ENCODE measurements at places on chromosomes 1 and 21.

DNA sequence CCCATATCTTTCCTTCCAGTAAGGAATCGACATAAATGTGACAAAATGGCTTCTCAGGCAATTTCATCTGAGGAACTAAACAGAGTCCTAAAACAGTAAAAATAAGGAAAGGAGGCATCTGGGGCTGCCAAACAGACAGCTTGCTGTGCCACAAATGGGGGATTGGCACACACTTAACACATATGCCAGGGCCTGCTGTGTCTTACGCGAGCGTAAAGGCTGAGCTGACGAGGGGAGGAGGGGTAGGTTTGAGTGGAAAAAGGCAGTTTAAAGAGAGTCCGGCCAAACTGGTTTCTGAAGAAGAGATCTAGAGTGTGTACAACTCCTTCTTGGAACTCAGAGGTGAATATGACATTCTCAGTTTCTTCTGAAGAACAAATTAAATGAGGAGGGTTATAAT, 244.1 kb upstream of the MAP1LC3C start:
- no peak for DNase-seq

- no peak for DNase-seq
These were observed 25.4 kb downstream of the FMN2 start for GRCh38 chr1:240116831-240117769.

DNA sequence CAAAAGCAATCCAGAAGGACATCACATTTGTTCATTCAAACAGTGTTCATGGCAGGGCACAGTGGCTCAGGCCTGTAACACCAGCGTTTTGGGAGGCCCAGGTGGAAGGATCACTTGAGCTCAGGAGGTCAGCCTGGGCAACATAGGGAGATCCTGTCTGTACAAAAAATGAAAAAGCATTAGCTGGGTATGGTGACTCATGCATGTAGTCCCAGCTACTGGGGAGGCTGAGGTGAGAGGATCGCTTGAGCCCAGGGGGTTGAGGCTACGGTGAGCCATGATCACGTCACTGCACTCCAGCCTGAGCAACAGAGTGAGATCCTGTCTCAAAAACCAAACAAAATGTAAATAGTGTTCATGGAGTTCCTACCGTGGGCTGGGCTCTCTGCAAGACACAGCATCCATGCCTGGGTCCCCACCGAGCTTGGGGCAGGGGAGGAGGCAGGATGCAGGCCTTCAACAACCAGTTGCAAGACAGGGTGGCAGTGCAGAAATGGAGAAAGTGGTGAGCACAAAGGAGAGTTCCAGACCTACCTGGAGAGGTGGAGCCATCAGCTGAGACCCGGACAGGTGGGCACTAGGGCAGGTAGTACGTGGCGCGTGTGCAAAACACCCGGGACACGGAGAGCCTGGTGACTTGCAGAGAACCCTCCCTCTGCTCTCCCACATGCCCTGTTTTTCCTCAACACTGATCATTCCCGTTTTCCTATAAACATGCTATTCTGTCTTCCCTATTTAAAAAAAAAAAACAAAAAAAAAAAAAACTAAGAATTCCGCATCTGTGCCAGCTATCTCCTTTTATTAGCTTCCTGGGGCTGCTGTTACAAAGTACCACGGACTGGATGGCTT, 138.9 kb downstream of the TOMM20 start:
- DNase-seq = no peak

- DNase-seq = no peak
These were observed 23.2 kb upstream of the LRRC52 start for GRCh38 chr1:165520646-165521045.

DNA sequence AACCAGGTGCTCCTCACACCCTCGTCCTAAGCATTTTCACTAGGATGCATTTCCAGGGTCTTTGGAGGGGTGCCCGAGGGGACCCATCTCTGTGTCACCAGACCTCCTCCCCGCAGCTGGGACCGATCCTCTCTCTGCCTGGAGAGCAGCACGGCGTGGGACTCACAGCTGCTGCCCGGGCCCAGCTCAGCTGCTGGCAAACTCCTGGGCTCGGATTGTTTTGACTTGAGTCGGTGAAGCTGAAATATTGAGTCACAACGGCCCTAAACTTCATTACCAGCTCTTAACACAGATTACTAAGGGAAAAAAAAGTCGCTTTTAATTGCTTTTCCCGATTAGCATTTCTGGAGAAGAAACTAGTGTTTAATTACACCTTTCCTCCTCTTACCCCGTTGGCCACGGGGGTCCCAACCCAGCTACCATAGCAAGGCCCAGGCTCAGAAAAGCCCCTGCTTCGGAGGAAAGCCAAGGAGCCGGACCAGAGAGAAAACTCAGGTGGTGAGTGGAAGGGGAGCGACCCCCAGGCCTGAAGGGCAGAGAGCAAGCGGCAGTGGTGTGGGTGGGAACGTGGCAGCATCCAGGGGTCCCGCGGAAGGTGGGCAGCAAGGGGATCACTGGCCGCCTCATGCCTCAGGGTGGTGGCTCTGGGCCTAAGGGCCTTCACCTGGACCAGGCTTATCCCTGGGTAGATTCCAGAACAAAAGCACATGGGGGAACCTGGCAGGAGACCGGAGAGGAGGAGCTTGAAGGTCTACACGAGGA, 41.7 kb downstream of the CASZ1 start:
- DNase-seq = no peak
